ENCODE measurements at places on chromosomes 12 and 14.
A peak's percentile ranks its signal among the peaks of the same experiment; 100 is the strongest.

DNA sequence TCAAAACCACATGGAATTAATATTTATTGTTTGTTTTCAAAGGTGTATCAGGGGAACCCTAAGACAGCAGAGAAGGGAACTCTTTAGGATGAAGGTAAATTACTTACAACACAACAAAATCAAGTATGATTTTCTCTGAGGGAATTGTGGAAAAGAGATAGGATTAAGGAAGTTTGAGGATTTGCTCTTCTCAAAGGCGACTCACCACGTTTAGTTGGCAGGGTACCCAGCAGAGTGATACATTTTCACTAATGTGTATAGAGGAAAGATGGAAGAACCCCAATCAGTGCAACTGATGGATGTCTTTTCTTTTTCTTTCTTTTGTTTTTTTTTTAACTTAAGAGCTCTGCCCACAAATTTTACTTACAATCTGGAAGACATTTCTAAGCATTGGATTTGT lies 499.2 kb downstream of the CCER1 start:
- DNase-seq: no peak

GRCh38 chr12:121288158-121288845 lies 8.2 kb downstream of the CAMKK2 start:
- DNase-seq: no peak

DNA sequence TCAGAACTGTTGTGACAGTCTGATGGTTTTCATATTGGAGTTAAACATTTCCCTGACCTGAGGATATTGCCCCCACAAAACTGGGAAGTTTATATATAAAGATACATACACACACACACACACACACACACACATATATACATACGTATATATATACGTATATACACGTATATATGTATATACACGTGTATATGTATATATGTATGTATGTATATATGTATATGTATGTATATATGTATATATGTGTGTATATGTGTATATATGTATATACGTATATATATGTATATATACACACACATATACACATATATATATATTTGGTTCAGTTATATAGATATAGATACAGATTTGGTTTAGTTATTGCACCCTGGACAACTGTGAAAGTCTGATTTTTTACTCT lies 65.7 kb downstream of the ATP2B1 start:
- DNase-seq: no peak

GRCh38 chr14:72544615-72545387 lies 349.1 kb downstream of the DPF3 start:
- peak; percentile 21 for DNase-seq

GRCh38 chr12:92676710-92677109 lies 26.1 kb upstream of the PLEKHG7 start:
- no peak for DNase-seq

GRCh38 chr14:72754949-72755348 lies 139.0 kb downstream of the DPF3 start:
- no peak for DNase-seq

DNA sequence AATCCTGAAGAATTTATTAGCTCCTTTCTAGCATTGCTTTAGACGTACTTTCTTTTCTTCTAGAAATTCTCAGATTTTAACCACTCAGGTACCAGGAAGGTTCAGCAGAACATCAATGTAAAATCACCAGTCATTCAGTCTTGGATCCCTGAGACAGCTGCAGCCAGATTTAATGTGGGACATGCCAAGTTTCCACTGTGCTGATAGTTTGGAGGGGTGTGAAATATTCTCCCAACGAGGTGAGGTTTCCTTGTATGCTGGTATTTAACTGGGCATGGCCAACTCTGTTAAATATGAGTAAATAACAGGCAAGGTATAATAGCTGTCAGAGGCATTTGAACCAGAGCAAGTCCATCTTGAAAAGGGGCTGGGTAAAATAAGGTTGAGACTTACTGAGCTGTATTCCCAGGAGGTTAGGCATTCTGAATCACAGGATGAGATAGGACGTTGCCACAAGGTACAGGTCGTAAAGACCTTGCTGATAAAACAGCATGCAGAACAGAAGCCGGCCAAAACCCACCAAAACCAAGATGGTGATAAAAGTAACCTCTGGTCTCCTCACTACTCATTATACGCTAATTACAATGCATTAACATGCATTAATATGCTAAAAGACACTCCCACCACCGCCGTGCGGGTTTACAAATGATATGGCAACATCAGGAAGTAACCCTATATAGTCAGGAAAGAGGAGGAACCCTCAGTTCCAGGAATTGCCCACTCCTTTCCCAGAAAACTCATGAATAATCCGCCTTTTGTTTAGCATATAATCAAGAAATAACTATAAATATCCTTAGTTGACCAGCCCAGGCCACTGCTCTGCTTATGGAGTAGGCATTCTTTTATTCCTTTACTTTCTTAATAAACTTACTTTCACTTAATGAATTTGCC lies 75.2 kb upstream of the RASSF8 start:
- DNase-seq: no peak

GRCh38 chr12:53493610-53494391 lies 5.5 kb downstream of the MAP3K12 start:
- DNase-seq: no peak

- DNase-seq: peak; percentile 33
Measured at GRCh38 chr12:2198005-2198501, 145.3 kb downstream of the CACNA1C start.

- no peak for DNase-seq
Measured at GRCh38 chr14:80176893-80177292, 34.4 kb downstream of the DIO2 start.

GRCh38 chr14:50070840-50071548 lies 45.4 kb downstream of the VCPKMT start:
- no peak for DNase-seq

- no peak for DNase-seq
Measured at GRCh38 chr12:122099280-122099749, 20.8 kb downstream of the MLXIP start.

DNA sequence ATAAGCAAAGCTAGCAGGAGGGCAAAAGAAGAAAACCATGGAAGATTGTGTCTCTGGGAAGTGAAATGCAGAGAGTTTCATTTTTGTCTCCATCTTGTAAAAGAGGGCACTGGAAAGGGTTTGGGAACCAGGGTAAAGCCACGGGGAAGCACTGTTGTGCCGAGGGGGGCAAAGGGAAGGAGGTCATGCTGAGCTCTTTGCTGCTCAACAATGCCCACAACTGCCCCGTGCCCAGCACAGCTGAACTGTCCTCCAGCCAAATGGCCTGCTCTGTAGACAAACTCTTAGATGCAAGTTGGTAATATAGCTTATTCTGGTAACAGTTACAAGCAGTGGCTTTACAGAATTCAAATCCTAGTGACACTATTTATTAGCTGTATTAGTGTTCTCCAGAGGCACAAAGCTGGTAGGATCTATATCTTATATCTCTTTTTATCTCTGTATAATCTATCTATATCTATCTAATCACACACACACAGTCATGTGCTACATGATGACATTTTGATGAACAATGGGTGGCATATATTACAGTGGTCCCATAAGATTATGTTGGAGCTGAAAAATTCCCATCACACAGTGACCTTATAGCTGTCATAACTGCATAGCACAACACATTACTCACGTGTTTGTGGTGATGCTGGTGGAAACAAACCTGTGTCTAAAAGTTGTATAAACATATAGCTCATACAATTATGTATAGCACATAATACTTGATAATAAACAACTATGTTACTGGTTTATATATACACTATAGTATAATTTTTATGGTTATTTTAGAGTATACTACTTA lies 203.4 kb upstream of the DDHD1 start:
- DNase-seq: no peak

DNA sequence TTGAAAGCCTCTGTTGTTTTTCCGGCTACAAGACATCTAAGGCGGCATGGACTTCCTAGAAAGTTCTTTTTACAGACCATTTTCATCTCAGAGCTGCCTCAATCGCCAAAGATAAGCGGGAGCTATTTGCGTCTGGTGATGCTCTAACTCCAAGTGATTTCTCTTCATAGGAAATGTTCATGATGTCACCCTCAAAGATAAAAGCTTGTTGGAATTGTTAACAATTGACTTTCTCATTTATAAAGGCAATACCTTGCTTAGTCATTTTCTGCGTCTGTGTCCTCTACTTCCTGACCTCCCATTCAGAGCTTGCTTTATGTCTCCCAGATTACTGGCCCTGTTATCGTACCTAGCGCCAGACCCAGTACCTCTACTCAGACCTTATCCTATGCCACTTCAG lies 259.0 kb upstream of the G2E3 start:
- DNase-seq: no peak

All from neuronal stem cell (in vitro differentiated cells).